ENCODE measurements at places on chromosomes 6 and 20.

GRCh38 chr6:53347250-53347920, 1.4 kb downstream of the ELOVL5 start:
- peak; percentile 39 for DNase-seq

- DNase-seq: no peak
These were observed 124.6 kb downstream of the MYB start for GRCh38 chr6:135305684-135306083.

GRCh38 chr6:163733061-163733460, 318.5 kb downstream of the QKI start:
- no peak for DNase-seq

DNA sequence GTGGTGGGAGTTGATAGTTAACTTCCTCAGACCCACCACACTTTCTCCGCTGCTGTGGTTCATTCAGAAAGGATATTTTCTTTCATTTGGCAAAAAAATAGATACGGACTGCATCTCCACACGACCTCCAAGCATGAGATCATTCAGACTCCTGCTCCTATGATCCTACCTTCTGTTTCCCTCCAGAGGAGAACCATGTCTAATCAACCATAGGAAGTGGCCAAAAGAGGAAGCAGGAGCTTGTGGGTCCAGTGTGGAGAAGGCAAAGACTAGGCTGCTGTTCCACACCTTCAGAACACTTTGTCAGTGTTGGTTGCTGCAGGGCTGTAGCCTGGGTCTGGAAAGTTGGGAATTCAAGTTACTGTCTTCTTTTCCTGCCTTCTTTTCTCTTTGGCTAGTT, 10.6 kb upstream of the KIF13A start:
- no peak for DNase-seq

GRCh38 chr6:104640150-104640700, 219.5 kb downstream of the HACE1 start:
- DNase-seq: no peak

- DNase-seq: no peak
These were observed 28.2 kb downstream of the MYT1 start for GRCh38 chr20:64192406-64192805.

GRCh38 chr6:44179072-44179536, 20.5 kb downstream of the CAPN11 start:
- DNase-seq: no peak

DNA sequence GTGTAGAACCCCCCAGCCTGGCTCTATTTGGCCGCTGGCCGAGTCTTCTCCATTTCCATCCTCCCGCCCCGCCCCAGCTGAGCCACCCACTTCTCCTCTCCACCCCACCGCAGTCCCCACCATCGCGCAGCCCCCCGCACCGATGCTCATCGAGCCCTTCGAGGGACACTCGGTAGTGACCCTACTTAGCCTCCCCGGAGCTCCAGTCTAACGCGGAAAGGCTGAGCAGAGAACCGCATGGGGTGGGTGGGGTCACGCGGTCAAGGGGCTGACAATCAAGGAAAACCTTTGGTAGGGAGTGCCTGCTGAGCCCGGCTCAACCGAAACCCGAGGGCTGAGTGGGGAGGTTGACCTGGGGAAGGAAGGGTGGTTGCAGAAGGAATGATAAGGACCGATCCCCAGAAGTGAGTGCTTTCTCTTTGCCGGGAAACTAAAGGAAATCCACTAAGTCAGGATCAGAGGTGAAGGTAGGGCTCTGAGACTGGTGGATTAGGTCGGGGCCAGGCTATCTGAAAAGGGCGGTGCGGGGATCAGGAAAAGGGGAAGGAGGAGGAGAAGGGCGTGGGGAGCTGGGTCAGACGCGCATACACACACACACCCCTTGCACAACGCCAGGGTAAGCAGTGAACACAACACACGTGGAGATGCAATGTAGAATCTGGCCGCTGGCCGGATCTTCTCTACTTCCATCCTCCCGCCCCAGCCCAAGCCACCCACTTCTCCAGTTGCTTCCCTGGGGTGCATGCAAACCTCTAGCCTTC, 49.8 kb downstream of the CPXM1 start:
- DNase-seq: no peak

DNA sequence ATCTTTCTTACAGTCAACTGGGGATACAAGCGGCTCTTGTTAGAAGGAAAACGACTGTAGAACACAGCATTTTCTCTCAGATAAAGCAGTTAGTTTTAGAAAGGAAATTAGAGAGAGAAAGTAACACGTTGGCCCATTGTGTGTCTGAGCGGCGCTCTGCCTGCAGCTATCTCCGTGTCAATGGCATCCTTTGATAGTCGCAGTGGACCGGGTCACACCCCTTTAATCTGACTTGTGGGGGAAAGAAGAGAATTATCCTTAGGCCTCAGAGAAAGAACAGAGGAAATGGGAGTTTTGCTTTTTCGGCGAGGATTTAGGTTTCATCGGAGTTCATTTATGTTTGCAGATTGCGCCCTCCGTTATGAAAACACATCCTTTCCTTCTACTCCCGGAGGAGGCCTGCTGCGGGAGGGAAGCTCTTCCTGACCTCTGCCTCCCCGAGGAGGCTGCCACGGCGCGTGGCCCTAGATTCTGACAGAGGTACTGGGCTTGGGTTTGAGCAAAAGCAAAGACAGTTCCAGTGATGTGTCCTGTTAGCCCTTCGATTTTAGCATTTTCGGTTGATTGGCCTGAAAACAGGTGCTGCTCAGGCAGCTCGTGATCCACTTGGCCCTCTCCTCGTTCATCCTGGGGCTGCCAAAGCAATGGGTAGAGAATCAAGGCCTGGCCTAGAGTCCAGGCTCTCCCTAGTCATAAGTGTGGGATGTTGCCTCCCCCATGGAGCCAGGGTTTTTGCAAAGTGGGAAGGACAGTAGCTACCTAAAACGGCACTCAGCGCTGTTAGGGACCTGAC, 74.9 kb downstream of the ZDHHC14 start:
- no peak for DNase-seq

DNA sequence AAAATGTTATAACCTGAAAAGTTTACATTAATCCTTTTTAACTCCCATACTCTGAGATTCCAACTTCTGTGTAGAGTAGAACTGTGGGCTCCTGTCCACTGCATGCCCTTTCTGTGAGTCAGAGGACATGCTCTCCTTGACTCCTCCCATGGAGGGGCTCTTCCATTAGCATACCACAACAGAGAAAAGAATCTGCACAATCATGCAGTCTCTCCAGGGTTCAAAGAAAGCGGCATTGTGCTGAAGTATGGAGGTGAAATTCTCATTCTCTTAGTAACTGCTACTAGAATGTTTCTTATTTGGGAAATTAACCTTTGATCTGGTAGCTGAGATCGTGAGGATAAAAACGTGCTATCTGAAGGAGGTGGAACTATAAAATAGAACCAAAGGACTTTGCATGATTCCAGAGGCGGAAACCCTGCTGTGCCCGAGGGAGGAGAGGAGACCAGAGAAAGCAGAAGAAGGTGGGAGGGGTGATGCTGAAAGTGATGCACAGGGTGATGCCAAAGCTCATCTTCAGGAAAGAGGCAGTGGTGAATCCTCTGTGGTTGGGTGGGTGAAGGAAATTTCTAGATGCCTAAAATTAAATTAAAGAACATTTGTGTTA, 202.2 kb upstream of the PCSK2 start:
- no peak for DNase-seq

DNA sequence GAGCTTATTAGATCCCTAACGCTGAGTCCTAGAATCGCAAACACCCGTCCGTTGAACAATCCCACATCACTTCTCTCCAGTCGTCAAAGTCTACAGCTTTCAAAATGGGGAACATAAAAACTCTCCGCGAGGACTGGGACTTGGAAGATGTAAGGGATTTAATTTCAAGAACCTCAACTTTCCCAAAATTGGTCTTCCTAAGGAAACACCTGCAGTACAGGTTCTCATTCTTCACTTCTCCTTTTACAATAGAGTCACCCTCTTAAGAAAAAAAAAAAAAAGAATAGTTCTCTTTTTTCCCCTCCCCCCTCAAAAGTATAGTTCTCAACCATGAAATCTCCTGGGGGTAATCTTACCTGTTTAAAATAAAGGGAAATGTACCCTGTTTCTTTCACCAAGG, 6.6 kb upstream of the ZBTB22 start:
- no peak for DNase-seq

Measured in activated CD4-positive, alpha-beta T cell treated with anti-CD3 and anti-CD28 coated beads, Interleukin-2, amount 50 U/mL, for 48 hours (primary cell).